Effector memory CD4-positive, alpha-beta T cell (primary cell): ENCODE measurements at places on chromosomes 11 and 22.

- DNase-seq, result no peak
Observed at GRCh38 chr22:36185828-36186624, 15.6 kb downstream of the APOL4 start.

DNA sequence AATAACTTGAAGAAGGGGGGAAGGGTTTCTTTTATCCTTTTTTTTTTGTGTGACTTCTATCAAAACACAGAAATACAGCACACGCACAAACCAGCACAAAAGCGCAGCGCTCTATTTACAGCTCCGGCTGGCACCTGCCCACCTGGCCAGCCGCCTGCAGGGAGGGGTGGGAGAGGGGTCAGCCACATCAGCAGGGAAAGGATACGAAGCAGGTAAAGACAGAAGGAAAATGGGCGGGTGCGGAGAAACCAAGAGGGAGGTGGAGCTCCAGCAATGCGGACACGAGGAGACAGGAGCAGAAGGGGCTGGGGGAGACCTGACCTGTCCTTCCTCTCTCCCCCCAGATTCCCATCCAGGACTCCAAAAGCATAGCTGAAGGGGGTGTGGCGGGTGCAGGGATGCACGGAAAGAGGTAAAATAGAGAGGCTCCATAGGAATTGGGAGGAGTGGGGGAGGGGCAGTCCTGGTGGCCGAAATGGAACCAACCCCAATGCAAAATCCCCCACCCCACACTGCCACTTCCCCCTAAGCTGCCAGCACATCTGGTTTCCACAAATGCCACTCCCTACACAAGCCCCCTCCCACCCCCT is 14.1 kb downstream of the CXCR5 start:
- no peak for DNase-seq

DNA sequence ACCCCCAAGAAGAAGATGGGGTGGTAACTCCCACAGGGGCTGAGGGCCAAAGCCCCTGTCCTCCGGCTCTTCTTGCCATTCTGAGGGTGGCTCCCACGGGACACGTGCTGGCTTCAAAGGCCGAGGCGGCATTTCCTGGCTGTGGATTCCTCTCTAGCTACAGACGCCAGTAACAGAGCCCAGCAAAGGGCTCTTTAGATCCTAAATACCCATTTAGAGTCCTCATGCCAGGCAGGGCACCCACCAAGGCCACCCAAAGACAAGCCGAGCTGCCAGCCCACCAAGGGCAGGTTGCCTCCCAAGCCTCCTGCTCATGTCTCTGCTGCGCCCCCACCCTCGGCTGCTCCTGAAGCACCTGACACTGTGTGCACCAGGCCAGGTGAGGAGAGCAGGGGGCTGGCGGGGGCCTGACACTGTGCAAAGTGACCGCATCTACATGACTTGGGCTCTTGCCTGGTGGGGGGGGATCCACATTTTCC is 5.7 kb downstream of the LRFN4 start:
- DNase-seq, result no peak

DNA sequence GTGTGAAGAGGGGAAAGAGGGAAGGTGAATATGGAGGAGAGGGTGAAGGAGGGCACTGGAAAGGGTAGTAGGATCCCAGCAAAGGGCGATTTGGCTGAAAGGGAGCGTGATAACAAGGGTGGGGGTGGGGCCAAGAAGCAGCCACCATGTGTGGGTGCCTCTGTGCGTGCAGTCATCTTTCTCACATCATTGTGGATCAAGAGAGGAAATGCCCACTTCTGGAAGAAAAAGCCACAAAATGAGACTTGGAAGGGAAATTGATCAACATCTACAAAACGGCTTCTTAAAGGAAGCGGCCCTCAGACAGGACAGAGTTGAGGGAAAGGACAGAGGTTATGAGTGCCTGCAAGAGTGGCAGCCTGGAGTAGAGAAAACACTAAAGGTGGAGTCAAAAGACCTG is 1.2 kb upstream of the CXCR5 start:
- DNase-seq, result no peak

- DNase-seq, result no peak
Observed at GRCh38 chr22:28505416-28506149, 174.1 kb downstream of the TTC28 start.

DNA sequence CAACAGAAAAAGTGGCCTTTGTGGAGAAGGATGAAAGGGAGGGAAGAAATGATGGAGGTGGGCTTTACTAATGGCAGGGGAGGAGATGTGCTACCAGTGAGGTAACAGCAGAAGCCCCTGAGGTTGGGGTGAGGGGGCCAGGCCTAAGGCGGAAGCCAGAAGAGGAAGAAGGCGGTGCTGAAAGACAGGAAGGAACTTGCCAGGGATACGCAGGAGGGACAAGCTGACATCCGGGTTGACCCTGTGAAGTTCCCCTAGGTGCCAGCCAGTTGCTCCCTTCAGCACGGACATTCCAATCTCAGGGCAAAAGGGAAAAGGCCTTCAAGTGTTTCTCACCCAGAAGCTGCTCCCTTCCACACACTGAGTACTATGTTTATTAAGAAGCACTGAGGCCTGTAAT is 2.3 kb upstream of the TIRAP start:
- no peak for DNase-seq

DNA sequence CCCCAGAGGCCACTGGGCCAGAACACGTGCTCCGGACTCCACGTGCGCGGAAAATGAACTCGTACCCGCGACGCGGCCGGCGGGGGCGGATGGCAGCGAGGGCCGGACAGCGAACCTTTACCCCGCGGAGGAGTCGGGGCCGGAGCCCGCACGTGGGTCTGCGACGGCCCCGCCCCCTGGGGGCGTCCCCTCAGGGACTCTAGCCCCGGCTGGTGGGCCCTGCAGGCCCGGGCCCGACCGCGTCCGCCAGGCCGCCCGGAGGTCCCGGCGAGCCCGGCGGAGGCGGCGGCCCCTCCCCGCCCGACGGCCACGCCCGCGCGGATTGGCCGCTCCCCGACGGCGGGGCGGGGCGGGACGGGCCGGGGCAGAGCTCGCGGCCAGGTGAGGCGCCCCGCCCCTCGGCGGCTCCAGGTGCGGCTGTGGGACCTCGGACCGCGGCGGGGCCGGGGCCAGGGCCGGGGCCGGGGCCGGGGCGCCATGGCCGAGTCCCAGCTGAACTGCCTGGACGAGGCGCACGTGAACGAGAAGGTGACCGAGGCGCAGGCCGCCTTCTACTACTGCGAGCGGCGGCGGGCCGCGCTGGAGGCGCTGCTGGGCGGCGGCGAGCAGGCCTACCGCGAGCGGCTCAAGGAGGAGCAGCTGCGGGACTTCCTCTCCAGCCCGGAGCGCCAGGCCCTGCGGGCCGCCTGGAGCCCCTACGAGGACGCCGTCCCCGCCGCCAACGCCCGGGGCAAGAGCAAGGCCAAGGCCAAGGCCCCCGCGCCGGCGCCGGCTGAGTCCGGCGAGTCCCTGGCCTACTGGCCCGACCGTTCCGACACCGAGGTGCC is at the start of gene FAM83F:
Gene FAM83F (plus strand): TSS at position 389 of the 827 bp plus-strand sequence. CDS start 89 bp downstream, at position 478.
- DNase-seq, result no peak

- no peak for DNase-seq
Observed at GRCh38 chr22:39317084-39317774, 2.2 kb downstream of the RPL3 start.

DNA sequence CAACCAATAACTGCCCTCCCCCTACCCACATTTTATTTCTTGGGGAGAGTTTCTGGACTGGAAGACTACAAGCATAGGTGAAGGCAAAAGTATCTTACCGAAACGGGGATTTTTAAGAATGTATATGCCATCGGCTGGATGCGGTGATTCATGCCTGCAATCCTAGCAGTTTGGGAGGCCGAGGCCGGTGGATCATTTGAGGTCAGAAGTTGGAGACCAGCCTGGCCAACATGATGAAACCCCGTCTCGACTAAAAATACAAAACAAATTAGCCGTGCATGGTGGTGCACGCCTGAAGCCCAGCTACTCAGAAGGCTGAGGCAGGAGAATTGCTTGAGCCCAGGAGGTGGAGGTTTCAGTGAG is 20.8 kb upstream of the SLN start:
- no peak for DNase-seq

- no peak for DNase-seq
Observed at GRCh38 chr11:121696177-121696871, 243.6 kb upstream of the SORL1-AS1 start.

DNA sequence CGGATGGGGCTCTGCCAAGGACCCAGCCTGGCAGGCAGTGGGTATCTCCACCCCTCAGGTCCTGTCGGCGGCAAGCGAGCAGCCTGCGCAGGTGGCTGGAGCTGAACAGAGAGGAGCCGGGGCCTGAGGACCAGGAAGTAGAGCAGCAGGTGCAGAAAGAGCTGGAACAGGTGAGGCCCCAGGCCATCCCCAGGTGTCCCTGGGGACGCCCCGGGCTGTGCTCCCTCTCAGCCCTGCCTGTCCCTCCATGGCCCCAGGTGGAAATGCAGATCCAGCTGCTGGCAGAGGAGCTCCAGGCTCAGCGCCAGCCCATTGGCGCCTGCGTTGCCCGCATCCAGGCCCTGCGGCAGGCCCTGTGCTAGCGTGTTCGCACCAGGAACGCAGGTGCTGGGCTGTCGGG is 44.0 kb downstream of the PISD start:
- no peak for DNase-seq

GRCh38 chr11:19676475-19677380 is 35.9 kb upstream of the NAV2 start:
- no peak for DNase-seq

GRCh38 chr22:28798810-28799605 is 1.4 kb downstream of the XBP1 start:
- no peak for DNase-seq

DNA sequence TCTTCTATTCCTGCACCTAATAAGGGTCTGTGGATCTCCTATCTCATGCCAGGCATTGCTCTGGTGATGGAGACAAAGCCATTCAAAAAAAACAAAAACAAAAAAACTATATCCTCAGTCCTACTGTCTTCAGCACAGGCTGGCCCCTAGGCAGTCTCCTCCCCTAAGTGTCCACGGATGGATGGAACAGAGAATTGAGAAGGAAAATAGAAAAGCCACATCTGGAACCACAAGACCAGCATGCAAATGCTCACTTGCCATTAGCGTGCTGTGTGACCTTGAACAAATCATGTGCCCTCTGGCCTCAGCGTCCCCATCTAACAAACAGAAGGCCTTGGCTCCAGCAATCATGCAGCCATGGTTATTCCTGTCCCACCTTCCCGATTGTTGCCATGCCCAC is 32.7 kb upstream of the CD82 start:
- DNase-seq, result no peak

GRCh38 chr11:73330569-73331093 is 22.6 kb downstream of the ARHGEF17 start:
- DNase-seq, result no peak

- no peak for DNase-seq
Observed at GRCh38 chr11:123587044-123587443, 67.4 kb downstream of the SCN3B start.

DNA sequence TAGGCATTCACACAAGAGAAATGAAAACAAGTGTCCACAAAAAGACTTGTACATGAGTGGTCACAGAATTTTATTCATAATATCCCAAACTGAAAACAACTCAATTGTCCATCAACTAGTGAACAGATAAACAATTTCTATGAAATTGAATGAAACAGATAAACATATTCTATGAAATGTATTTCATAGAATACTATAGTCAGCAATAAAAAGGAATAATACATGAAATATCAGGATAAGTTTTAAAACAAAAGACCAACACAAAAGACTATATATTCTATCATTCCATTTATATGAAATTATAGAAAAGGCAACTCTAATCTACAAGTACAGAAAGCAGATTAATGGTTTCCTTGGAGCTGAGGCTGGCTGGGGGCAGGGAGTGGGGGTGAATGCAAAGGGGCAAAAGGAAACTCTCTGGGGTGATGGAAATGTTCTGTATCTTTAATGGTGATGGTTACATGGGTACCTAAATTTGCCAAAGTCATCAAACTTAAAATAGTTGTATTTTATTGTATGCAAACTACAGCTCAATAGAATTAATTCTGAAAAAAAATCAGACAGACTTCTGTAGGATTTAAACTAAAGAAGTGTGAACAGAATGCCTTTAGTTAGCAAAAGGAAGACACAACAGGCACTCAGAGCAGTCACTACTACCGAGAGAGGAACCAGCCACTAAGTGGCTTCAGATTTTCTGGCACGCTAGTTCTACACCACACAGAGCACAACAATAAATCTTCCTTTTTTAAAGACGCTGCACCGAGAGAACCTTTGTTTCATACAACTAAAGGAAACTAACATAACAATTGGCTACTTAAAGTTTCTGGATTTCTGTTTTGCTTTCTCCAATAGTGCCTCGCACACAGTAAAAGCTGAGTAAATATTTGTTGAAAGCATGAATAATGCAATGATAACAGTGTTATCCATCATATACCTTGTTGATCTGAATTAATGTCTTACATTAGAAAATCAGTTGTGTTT is 15.4 kb downstream of the CCDC34 start:
- no peak for DNase-seq

GRCh38 chr22:36439481-36440271 is 41.8 kb downstream of the TXN2 start:
- no peak for DNase-seq

GRCh38 chr11:46347637-46348311 is 511 bp downstream of the DGKZ start:
- no peak for DNase-seq

GRCh38 chr11:30855383-30856006 is 269.3 kb upstream of the MPPED2 start:
- DNase-seq, result no peak

GRCh38 chr11:27571154-27571810 is 64.7 kb upstream of the LIN7C start:
- DNase-seq, result no peak

DNA sequence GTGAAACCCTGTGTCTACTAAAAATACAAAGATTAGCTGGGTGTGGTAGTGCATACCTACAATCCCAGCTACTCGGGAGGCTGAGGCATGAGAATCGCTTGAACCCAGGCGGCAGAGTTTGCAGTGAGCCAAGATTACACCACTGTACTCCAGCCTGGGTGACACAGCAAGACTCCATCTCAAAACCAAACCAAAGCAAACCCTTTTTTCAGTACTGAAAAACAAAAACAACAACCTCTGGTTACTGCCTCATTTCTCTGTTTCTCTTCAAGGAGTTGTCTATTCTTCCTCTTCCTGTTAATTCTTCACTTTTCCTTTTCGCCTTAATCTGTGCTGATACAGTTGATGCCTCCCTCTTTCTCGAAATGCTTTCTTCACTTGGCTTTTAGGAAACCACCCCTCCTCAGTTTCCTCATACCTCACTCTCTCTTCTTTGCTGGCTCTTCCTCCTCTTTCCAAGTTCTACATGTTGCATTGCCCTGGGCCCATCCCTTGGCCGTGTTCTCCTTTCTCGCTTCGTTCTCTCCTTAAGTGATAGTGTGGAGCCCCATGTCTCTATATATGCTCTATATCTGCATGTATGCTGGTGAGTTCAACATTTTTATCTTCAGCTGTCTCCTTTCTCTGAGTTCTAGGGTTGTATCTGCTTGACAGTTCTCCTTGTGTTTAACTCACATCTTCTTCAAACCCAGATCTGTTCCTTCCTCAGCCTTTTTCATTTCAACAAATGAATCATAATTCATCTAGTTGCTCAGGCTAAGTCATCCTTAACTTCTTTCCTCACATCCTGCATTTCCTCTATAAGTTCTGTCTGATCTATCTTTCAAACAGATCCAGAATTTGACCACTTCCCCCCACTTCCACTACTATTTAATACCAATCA is 37.1 kb downstream of the NUCB2 start:
- DNase-seq, result no peak
